ENCODE measurements at places on chromosomes 5 and 9.

DNA sequence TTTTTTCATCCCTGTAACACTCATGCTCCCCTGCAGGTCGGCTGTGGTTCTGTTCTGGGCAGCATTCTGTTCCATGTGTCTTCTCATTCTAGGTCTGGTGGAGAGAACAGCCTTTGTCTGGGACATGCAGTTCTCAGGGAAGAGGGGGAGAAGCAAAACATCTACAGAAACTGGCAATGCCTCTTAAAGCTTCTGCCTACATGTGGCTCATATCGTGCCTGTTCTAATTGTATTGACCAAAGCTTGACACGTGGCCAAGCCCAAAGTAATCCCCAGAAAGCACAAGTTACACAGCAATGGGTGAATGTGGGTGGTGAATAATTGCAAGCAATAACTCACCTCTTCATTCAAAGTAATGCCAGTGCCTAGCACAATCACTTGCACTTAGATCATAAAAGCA lies 218.2 kb upstream of the IL12B start:
- no peak for ATAC-seq

DNA sequence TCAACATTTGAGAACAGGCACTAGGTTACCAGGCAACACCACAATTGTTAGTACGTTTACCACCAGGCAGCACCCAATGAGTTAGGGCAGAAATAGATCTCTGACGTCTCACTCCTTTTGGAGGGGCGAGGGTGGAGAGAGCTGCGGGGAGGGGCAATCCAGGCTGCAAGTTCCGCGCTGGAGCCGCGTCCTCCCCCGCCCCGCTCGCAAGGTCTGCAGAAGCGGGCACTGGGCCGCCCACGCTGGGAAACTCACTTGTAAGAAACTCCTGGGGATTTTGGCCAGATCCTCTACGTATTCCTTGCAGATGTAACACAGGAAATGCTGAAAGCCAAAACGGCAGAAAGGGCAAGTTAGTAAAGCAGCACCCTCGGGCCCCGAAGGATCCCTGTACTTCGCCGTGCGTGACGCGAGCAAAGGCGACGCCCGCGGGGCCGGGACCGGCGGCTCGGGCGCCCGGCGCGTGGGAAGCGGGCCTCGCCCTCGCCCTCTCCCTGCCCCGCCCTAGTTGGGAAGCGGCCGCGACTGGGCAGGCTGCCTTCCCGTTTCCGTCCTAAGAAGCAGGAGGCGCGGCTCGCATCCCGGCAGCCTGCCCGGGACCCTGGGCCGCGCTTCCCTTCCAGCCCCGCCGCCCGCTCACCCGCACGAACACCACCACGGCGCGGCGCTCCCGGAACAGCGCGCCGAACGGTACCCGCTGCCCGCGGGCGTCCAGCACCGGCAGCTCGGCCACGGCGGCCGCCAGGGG lies 493 bp downstream of the PRXL2C start:
- peak; percentile 81 for ATAC-seq

GRCh38 chr5:10364186-10364689 lies 10.7 kb downstream of the MARCHF6 start:
- ATAC-seq: no peak

- ATAC-seq: peak; percentile 79
Measured at GRCh38 chr5:120684749-120685415, 220.8 kb downstream of the PRR16 start.

DNA sequence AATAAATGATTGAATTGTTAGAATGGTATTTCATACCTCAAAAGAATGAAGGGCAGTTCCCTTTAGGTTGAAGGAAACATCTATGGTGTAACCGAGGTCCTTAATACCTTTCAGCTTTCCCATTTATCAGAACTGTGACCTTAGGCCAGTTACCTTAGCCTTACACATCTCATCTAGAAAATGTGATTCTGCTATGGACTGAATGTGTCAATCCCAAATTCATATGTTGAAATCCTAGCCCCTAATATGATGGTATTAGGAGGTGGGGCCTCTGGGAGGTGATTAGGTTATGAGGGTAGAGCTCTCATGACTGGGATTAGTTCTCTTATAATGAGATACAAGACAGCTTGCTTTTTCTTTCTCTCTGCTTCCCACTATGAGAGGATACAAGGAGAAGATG lies 441.9 kb downstream of the PLK2 start:
- ATAC-seq: no peak

- no peak for ATAC-seq
Measured at GRCh38 chr5:17185773-17186172, 31.7 kb upstream of the BASP1 start.

DNA sequence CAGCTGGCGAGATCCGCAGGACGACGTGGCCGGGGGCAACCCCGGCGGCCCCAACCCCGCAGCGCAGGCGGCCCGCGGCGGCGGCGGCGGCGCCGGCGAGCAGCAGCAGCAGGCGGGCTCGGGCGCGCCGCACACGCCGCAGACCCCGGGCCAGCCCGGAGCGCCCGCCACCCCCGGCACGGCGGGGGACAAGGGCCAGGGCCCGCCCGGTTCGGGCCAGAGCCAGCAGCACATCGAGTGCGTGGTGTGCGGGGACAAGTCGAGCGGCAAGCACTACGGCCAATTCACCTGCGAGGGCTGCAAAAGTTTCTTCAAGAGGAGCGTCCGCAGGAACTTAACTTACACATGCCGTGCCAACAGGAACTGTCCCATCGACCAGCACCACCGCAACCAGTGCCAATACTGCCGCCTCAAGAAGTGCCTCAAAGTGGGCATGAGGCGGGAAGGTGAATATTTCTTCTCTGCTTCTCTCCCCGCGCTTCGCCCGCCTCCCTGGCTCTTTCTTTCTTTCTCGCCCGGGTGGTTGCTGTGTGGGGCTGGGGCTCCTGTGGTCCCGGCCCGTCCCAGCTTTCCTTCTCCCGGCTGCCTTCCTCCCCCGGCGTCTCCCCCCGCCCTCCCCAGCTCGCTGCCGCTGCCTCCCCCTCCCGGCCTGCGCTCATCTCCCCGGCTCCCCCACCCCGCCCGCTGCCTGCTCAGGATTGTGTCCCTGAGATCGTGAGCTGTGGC lies 2.2 kb downstream of the NR2F1 start:
- ATAC-seq: no peak

DNA sequence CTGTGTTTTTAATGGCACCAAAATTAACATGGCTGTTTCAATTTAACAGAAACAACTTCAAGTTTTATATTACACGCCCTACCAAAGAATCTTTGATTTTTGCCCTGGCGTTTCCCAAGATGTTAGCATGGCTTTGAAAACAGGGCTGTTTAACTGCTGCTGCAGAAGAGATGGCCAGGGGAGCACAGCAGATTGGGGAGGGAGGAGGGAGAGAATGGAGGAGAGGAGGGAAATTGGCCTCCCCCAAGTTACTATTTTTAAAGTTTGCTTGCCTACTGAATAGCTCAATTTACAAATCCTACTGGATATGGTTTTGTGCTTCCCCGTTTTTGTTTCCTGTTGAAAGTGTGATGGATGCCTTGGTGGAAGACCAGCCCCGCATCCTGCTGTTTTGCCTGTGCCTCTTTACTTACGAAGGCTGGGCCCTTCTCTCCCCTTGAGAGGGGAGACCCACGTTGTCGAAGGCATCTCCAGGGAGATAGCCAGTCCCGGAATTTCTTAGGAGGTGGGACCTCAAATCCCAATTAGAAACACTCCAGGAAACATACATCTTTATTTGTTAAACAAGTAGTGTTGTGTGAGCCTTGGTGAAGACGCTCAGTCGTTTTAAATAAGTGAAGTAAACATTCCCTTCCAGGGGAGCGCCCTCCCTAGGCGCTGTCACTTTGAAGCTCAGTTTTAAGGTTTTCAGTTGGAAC lies 98.6 kb downstream of the AOPEP start:
- no peak for ATAC-seq

DNA sequence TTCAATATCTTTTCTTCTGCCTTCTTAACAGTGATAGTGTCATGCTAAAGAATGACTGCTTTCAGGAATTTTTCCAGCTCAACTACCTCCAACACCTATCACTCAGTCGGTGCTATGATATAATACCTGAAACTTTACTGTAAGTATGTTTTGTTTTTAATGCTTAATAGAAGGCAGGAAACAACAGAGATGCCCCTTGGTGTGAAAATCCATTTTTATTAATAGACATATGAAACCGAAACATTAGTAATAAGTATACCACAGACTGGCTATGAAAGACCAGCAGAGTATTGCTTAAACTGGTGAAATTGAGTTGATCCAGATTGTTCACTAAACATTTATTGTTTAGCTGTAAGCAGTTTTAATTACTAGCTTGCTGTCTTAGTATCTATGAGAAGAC lies 25.2 kb downstream of the SKP2 start:
- no peak for ATAC-seq

GRCh38 chr5:168784454-168784853 lies 205.3 kb upstream of the PANK3 start:
- no peak for ATAC-seq

GRCh38 chr9:117414906-117415331 lies at the start of gene ASTN2:
Gene ASTN2, minus strand, starts transcription at chr9:117415057. Its CDS starts 119 bp downstream, at chr9:117414938.
- ATAC-seq: peak; percentile 17

GRCh38 chr9:37284636-37285035 lies 137.9 kb upstream of the GRHPR start:
- peak; percentile 22 for ATAC-seq

DNA sequence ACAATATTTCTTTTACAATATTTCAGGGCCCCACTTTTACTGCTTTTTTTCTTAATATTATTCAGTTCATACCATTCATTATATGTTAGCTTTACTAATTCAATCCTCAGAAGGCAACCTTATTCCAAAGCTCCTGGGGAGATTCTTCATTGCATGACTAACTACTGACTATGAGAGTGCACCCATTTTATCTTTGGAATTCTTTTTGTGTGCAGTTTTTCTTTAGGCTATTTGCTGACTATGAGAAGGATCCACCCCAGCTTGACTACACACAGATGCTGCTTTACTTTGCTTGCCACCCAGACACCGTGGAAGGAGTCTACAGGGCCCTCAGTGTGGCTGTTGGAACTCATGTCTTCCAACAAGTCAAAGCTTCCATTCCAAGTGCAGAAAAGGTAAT lies 56.9 kb upstream of the IL7R start:
- no peak for ATAC-seq

DNA sequence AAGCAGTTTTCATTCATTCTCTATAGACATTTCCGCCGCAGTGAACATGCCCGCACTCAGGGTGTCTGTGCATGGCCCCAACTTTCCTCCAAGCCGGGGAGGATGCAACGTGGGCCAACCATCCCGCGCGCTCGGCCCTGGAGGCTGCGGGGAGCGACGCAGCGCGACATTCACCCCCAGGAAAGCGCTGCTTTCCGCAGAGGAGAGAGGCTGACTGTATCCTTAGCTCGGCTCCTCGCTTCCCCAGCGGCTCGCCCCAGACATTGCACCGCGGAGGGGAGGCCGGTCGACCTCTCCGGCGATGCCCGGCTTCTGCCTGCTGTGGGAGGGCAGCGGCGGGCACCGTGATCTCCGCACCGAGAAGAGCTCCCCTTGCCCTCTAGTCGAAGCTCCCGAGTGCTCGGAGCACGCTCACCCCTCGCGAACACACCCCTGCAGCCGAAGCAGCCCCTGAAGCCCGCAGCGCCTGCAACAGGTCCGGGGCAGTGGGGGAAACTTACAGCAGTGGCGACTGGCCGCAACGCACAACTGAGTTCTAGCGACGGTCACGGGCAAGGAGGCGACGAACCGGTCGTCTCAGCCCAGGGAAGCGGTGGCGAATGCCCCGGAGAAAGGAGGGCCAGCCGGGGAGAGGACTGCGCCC lies 600 bp downstream of the ENC1 start:
- peak; percentile 65 for ATAC-seq

GRCh38 chr5:153711755-153712154 lies 221.3 kb downstream of the GRIA1 start:
- no peak for ATAC-seq

GRCh38 chr5:11527652-11528349 lies 376.4 kb downstream of the CTNND2 start:
- no peak for ATAC-seq

GRCh38 chr9:87578625-87579024 lies 81.0 kb downstream of the DAPK1 start:
- no peak for ATAC-seq

DNA sequence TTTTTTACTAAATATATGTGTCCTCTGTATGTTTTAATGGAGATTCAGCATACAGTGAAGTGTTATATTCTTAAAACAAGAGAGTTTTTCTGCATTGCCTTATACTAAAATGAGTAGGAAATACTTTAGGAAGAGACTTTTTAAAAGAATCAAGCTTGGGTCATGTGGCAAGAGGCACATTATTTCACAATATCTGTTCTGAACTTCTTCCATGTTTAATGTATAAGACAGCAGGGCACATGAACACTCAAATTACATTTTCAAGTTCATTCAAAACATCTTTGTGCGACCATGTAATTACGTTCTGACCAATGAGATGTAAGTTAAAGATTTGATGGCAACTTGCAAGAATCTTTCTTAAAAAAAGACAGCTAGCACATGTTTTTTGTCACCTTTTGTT lies 1055.9 kb downstream of the NR2F1-AS1 start:
- no peak for ATAC-seq

- ATAC-seq: no peak
Measured at GRCh38 chr9:88370346-88370745, 17.9 kb upstream of the SPIN1 start.

DNA sequence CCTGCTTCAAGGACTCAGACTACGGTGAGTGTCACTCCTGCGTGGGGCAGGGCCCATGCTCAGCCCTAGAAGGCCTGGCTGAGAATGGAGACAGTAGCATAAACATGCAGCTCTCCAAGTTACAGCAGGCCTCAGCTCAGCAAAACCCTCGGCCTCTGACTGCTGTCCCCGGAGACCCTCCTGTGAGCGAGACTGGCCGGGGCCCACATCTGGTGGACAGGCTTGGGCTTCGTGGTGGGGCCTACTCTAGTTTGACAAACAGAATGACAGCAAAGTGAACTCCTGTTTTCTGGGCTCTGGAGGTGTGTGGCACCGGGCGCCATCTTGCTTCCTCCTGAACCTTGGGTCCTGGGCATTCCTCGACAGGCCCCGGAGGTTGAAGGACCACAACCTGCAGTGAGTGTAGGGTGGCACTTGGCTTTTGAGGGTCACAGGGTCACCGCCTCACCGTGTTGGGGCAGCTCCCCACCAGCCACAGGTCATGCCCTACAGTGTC lies 97.5 kb downstream of the PHF2 start:
- ATAC-seq: no peak

- no peak for ATAC-seq
Measured at GRCh38 chr5:55218967-55219366, 8.1 kb downstream of the MCIDAS start.

- peak; percentile 18 for ATAC-seq
Measured at GRCh38 chr9:124776954-124777648, at the start of gene OLFML2A. Gene OLFML2A, plus strand, starts transcription at chr9:124777133. Its CDS starts 138 bp downstream, at chr9:124777271.

- no peak for ATAC-seq
Measured at GRCh38 chr9:138047469-138048040, 170.0 kb downstream of the CACNA1B start.

GRCh38 chr9:108259917-108260675 lies 595.7 kb downstream of the ACTL7B start:
- no peak for ATAC-seq
